Stimulated activated CD4-positive, alpha-beta T cell treated with anti-CD3 and anti-CD28 coated beads, Interleukin-12 subunit alpha, Interleukin-12 subunit beta, amount 100 ng/mL, for 48 hours (primary cell): ENCODE measurements at places on chromosomes 4 and X.
A peak's percentile ranks its signal among the peaks of the same experiment; 100 is the strongest.

GRCh38 chrX:78665342-78665741 is 6.2 kb upstream of the RTL3 start:
- DNase-seq, result no peak

- DNase-seq, result no peak
Observed at GRCh38 chr4:34950926-34951325, 1293.4 kb downstream of the ARAP2 start.

DNA sequence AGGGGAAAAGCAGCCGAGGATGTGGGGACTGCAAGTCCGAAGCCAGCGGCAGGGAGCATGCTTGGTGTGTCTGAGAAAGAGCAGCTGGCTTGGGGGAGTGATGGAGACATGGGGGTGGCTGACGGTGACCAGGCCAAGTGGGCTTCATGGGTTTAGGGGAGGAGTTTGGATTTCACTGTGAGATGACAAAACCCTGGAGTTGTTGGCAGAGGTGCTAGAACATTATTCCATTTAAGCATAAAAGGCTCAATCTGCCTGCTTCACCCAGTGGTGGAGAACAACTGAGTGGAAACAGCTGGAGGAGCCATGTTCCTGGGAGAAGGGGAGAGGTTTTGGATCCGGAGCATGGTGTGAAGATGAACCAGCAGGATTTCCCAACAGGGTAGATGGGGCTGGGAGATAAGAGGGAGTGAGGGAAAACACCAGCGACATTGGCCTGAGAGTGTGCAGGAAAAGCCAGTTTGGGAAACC is 318.0 kb upstream of the TAPT1 start:
- DNase-seq, result no peak

DNA sequence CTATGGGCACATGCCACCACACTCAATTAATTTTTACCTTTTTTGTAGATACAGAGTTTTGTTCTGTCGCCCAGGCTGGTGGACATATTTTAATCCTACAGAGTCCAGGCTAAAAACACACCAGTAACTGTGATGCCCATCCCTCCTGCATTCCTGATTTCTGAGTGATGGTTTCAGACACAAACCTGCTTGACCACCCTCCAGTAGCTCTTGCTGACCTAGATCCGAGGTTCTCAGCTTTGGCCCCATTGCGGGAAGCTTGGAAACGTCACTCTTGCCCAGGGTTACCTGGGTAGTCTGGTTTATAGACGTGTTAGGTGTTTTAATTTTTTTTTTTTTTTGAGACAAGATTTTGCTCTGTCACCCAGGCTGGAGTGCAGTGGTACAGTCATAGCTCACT is 7.5 kb downstream of the CD99 start:
- DNase-seq, result no peak

GRCh38 chr4:111937368-111937767 is 207.9 kb upstream of the FAM241A start:
- DNase-seq, result no peak

- no peak for DNase-seq
Observed at GRCh38 chr4:155423671-155424070, 46.9 kb upstream of the MAP9 start.

GRCh38 chr4:8696369-8697127 is 104.0 kb downstream of the CPZ start:
- DNase-seq, result no peak

DNA sequence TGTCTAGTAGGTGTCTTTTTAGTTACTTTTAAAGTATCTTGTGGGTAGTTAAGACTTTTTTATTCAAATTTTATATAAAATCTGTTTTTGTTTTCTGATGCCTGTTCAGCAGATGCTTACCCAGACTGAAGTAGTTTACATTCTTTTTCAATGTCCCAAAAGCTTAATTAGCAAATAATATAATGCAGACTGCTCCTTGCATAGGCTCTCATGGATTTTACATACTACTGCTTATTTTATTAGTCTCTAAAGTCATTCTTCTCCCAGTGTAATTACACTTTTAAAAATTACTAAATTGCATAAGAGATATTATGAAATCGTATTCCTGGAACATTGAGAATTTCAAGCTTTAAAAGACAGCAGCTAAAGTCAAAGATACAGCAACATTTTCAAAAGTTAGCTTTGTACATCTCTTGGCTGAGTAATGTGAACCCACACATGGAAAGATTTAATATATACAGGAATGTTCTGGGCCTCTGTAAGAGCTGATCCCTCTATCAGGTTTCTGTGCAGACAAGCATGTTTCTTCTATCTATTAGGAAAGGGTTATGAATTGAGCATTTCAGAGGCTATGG is 148.4 kb upstream of the SPRY1 start:
- no peak for DNase-seq

DNA sequence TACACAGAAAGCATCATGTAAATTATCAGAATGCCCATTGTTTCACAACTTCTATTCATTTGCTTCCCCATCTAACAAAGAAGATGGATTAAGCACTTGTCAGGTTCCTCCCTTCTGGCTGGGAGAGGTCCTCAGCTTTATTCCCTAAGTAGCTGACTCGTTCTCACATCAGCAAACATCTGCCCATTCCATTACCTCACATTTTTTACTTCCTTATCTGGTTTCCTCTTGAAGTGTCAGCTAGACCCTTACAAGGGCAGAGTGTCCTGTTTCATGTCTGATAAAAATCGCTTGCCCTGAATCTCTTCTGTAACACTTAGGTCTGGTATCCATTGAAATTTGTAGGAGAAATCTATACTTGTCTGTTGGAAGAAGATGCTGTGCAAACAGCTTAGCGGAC is 34.7 kb downstream of the TMPRSS11A start:
- DNase-seq, result no peak

DNA sequence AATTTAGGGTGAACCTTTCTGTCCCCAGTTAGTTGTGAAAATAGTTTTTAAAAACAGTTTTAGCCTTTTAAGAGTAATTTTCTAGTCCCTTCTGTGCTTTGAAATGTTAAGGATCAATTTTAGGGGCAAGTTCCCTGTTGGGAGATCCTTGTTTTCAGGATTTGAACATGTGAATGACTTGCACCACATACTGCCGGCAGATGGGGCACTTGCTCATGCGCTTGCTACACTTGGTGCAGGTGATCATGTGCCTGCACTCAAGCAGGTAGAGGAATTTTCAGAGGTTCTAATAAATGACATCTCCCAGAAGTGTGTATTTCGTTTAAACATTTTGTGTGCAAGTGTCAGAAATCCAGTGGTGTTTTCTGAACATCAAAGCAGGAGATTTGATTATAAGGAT is 195.9 kb downstream of the CHM start:
- no peak for DNase-seq

DNA sequence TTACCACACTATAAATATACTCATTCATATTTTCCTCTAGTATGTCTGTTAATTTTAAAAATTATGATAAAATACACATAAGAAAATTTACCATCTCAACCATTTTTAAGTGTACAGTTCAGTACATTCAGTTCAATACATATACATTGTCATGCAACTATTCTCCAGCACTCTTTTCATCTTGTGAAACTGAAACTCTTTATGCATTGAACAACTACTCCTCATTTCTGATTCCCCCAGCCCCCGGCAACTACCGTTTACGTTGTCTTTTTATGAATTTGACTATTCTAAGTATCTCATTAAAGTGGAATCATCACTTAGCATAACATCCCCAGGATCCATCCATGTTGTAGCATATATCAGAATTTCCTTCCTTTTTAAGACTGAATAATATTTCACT is 8.7 kb downstream of the SMARCAD1 start:
- DNase-seq, result no peak

- no peak for DNase-seq
Observed at GRCh38 chrX:21741869-21742701, 15.8 kb downstream of the SMPX start.

DNA sequence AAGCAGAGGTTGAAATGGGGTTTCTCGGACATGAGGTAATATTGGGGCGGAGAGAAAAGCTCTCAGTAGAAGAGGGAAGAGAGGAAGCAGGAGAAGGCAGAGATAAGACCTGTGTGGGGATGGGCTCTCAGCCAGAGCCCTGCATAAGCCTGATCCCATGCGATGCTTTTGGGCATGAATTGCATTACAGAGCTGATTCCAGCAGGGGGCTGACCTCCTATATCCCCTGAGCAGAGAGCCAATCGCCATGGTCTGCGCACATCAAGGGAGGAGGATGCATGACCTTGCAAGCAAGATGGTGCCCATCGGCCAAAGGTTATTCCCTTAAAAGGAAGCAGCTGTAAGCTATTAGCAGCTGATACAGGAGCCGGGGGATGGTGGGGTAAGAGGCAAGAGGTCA is 7.6 kb downstream of the ANOS1 start:
- no peak for DNase-seq

DNA sequence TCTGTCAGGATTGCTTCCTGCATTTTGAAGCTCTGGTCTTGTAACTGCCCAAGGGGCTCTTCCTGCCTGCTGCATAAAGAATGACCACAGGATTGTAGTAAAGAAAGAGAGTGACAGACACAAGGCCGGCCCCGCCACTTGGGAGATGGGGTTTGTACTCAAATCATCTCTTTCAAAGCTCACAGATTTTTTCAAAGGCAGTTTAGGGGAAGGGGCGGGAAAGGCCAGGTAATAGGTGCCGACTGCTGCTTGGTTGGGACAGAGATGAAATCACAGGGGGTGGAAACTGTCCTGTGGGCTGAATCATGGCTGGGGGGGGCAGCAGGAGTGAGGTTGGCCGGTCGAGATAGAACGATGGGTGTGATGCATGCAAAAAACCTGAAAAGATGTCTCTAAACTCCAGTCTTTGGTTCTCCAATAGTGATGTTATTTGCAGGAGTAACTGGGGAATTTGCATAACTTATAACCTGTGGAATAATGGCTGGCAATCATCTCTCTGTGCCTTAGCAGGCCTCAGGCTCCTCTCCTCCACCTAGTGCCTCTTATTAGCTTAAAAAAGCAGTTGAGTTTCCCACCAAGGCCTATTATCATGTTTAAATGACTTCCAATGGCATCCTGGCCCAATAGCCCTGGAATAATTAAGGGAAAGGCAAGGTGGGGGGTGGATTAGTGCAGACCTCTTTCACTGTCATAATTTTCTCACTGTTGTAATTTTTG is 778.4 kb upstream of the FRG1 start:
- no peak for DNase-seq

GRCh38 chrX:43860646-43861370 is 21.4 kb downstream of the MAOB start:
- DNase-seq, result no peak

DNA sequence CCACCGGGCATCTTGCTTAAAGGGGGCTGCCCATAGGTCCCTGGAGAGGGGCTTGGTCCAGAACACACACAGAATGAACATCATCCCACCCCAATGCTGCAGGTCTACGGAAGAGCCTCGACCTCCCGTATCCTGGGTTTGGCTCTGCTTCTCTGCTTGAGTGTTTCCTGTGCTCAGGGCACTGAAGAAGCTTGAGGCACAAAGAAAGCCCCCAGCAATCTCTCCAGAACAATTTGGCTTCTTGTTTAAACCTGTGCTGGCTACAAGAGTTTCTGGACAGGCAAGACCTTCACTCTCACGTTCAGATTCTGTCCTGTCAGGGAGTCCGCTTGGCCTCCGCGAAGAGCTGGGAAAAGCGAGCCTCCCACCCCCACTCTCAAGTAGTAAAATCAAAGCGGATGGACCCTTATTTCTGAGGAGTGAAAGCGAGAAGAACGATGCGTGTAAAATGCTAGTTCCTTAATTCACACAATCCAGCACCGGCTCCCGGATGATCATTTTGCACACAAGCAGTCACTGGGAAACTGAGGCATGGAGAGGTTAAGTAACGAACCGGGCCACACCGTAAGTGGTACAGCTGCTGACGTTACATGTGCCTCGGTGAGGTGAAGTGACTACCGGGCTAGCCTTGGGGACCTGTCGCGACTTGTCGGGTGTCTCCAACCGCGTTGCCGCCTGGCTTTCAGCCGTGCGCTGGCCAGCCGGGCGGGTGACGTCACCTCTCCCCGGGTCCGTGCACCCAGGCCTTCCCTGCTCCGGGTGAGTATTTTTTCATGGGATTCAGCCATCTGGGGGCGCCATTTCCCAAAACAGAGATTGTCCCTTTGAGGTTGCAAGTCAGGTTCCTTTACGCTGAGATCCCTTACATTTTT is 3.1 kb upstream of the SFRP2 start:
- DNase-seq, result peak; percentile 44

GRCh38 chrX:30301963-30302362 is 7.2 kb downstream of the NR0B1 start:
- no peak for DNase-seq

DNA sequence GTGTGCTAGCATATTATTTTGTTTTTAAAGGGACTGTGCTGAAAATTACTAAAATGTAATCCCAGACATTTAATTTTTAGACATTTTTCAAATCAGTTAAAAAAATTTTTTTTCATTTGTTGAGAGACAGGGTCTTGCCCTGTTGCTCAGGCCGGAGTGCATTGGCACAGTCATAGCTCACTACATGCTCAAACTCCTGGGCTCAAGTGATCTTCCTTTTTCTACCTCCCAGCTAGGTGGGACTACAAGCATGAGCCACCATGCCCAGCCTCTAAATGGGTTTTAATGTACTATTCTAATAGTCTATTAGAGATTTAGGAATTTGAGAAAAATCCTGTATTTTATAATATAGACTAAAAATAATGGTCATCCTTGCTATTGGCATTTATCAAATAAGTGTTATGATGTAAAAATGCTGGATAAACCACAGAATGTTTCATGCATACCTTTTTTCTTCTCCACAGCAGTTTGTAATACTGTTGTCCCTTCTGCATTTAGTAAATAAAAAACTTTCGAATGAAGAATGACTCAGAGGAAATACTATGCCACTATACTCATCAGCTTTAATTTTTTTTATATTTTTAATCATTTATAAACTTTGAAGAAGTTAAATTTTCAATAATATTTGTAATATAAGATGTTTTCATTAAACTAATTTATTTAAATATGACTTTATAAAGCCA is 29.9 kb downstream of the CPEB2 start:
- DNase-seq, result no peak

- no peak for DNase-seq
Observed at GRCh38 chrX:70505451-70505841, 60.8 kb downstream of the DLG3 start.

DNA sequence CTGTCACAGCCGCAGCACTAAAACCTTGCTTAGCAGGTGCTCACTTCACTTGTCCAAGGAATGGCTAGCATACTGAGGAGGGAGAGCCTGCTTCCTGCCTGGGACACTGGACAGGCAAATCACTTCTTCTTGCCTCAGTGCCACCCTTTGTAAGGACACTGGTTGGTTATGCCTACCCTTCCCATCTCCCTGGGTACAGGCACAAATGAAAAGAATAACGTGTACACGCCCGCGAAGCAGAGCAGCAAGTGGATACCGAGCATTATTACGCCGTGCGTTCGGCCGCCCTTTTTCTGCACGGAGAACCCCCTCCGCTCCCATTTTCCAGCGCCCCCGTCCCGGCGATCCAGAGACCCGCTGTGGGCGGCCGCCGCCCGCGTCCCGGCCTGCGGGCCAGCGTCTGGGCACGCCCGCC is 338 bp upstream of the KLHL2 start:
- peak; percentile 12 for DNase-seq

DNA sequence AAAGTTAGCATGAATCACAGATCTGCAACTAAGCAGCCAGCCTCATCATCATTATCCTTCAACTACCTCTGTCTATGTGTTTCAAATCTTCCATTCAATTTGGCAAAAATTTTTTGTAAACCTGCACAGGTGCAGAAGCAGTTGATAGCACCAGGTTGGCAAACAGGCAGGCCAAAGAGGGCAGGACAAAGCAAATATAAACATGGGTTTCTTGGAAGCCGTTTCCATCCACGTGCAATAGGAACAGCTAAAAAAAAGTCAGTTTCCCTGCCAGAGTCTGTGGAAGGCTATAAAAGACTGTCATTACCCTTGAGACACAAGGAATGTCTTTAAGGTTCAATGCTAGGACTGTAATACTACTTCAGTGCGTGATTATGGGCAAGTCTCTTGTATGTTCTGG is 253.2 kb downstream of the PDHA2 start:
- DNase-seq, result no peak

GRCh38 chrX:17042037-17042436 is 95.6 kb downstream of the REPS2 start:
- no peak for DNase-seq
